ENCODE measurements at places on chromosomes 5 and 9.

DNA sequence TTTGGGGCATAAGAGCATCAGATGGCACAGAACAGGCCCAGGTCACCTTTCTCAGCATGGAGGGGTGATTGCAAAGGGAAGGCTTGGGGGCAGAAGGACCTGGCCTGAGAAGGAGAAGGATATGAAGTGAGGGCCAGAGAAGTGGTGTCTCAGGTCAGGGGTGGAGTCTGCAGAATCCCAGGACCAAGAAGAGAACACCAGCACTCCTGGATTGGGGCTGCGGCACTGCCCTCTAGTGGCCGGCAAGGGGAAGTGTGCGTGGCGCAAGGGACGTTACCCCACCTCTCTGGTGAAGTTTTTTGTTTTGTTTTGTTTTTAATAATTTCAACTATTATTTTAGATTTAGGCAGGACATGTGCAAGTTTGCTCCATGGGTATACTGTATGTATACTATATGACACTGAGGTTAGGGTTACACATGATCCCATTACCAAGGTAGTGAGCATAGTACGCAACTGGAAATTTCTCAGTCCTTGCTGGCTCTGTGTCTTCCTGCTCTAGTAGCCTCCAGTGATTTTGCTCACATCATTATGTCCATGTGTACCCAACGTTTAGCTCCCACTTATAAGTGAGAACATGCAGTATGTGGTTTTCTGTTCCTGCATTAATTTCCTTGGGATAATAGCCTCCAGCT, 1548.6 kb downstream of the EFNA5 start:
- no peak for DNase-seq

DNA sequence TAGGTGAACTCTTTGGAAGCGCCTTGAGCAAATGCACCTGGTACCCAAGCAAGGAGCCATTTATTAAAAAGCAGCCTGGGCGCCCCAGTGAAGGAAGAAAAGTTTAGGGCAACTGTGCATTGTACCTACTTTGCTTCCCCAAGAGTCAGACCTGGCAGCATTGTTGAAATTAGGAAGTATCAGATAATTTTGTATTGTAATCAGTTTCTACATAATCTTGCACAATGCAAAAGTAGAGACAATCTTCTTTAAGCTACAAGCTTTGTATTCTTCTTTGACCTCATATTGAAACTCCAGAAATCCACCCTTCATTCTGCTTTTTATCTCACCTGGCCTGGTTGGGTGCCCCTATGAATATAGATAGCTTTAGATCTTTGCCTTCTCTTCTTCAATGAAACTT, 490.8 kb downstream of the RASEF start:
- no peak for DNase-seq

DNA sequence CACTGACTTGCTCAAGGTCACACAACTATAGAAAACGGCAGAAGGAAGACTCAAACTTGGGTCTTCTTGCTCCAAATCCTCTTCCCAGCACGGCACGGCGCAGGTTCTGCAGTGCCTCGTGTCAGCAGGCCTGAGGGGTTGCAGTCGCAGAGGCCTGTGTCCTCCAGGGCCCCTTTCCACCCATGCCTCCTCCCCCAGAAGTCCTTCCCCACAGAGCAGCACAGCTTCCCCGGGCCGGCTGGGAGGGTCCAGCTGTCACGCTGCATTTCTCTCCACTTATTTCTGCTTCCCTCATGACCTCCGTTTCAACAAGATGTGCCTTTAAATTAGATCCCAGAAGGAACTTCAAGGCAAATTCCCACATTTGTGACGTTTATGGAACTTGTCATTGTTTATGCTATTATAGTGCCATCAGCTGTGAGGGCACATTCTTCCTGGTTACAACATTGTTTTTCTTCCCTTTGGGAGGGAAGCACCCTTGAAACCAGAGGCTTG, 148.4 kb downstream of the C5orf15 start:
- DNase-seq, result no peak

GRCh38 chr9:95966306-95966705, 90.8 kb downstream of the ERCC6L2 start:
- DNase-seq, result no peak

DNA sequence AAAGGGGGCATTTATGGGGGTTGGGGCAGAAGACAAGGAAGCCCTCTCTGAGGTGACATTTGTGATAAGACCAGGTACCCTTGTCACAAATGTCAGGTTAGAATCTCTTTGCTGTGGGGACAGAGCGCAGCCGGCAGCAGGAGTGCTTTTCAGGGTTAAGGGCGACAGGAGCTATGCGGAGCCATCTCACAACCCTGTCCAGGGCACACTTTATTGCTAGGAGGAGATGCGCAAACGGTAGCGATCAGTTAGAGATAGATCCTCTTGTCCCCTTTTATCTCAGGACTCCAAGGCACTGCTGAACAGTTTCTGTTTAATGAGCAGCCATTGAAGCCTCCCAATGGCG, 438 bp upstream of the LAMC3 start:
- DNase-seq, result no peak

- DNase-seq, result no peak
These were observed at the start of gene PCDHB3 for GRCh38 chr5:141100243-141100805. PCDHB3 (plus strand) TSS chr5:141100473; CDS start chr5:141100650, 177 bp downstream.
